Glomerular endothelial cell (primary cell): ENCODE measurements at places on chromosomes 11 and 22.

DNA sequence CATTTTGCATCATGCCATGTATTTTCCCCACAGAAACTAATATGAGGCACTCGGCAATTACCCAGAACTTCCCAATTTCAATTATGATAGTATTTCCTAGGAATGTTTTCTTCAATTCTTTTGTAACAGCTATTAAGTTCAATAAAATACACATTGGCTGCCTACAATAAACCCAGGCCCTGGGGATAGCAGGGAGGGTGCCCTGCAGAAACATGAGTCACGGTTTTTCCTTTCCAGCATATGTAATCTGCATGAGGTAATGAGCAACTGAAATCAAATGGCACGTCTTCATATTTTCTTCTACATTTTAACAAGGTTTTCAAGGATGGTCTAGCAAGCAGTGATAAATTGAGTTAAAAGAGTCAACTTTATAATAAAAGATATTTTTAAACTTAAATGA, 32.0 kb downstream of the GUCY1A2 start:
- DNase-seq = no peak

DNA sequence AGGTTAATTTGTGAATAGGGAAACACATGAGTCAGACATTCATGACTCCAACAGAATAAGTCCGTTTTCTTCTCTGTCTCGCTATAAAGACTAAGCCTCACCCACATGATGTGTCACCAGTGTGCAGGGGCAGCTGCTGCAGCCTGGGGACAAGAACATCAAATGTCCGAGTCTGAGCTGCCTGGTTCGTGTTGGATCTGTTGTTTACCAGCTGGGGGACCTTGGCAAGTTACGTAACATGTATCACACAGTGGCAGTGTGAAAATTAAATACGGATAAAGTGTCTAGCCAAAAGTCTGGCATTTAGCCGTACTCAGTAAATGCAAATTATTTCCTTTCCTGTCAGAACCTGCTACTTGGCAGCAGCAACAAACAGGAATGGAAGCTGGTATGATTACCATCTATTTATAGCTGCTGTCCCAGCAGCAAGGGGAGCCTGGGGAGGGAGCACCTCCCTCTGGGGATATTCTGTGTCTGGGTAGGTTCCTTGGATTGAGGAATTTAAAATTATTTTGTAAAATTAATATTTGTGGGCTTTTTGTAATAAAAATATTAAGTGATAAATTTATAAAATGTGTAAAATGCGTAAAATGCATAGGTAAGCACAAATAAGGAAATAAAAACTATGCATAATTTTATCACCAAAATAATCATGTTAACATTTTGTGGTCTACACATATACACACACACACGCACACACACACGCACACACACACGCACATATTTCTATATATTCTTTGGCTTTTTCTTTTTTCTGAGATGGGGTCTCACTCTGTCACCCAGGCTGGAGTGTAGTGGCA, 1.3 kb upstream of the CLDN25 start:
- DNase-seq = no peak

- no peak for DNase-seq
These were observed 117.5 kb downstream of the SPATA19 start for GRCh38 chr11:133727774-133728173.

DNA sequence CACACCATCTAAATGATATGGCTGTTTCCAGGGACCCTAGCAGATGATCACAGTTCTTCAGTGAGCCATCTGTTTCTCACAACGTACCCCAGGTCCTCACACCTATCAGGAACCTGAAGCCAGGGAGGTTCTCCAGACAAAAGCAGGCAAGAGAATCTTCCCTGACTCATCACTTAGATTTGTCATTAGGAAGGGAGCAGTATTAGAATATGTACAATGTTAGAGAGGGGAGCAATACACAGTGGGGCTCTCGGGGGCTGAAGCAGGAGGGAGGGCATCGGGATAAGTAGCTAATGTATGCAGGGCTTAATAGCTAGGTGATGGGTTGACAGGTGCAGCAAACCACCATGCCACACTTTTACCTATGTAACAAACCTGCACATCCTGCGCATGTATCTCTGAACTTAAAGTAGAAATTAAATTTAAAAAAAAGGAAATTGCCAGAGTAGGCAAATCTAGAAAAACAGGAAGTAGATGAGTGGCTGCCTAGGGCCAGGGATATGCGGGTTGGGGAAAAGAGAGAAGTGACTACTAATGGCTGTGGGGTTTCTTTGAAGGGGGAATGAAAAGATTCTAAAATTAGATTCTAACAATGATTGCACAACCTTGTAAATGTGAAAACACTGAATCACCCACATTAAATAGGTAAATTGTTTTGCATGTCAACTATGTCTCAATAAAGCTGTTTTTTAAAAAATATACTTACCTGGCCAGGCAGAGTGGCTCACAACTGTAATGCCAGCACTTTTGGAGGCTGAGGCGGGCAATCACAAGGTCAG, 14.4 kb downstream of the C22orf42 start:
- no peak for DNase-seq

DNA sequence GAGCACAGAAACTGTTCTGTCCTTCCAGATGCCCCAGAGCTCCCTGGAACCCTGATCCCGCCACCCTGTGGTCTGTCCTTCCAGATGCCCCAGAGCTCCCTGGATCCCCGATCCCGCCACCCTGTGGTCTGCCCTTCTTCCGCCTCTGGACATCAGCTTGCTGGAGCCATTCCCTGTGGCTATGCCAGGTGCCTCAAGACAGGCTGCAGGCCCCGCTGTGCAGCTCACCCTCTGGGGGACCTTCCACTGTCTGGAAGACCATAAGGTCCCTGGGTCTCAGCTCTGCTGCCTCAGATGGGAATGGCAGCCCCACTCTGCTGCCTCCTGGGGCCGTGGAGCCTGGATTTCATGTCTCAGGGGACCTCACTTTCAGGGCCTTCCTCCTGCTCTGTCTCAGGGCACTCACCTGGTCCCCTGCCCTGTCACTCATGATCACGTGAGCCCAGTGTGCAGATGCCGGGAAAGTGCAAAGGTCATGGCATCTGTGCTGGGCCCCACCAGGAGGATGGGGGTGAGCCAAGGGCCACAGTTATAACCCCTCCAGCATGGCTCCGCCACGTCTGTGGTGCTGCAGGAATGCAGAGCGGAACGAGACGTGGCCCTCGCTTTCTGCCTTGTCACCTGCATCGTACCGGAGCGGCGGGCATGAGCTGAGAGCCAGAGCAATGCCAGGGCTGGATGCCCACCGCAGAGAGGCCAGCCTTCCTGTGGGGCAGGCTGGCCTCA, 1520.7 kb downstream of the BRD1 start:
- DNase-seq = no peak

DNA sequence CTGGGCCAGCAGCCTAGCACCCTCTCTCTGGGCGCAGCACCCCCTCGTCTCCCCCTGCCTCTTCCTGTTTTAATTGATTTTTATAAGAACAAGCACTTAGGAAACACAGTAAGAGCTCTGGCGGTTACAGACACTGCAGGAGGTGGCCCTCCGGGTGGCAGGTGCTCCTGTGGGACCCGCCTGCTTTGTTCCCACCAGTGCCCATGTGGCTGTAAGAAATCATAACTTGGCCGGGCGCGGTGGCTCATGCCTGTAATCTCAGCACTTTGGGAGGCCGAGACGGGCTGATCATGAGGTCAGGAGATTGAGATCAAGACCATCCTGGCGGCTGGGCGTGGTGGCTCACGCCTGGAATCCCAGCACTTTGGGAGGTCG, 18.4 kb downstream of the TSPAN4 start:
- no peak for DNase-seq

- no peak for DNase-seq
These were observed 39.8 kb downstream of the SYN3 start for GRCh38 chr22:33018232-33018864.

DNA sequence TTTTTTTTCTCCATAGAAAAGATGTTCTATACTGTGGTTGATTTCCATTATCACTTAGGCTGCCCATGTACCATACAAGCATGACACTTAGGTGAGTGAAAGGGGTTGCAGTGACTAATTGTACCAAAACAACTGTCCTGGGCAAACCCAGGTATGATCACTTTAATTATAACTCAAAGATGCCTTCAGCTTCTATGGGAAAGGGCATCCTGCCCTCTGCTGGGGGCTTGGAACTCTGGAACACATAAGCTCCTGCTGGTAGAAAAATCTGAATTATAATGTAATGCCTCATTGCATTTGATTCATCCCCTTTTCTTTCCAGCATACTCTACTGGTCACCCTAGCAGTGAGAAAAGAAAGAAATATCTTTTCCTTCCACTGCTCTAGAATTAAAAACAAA, 206.3 kb downstream of the DDX10 start:
- no peak for DNase-seq

GRCh38 chr11:41177791-41178190, 281.7 kb downstream of the LRRC4C start:
- no peak for DNase-seq

DNA sequence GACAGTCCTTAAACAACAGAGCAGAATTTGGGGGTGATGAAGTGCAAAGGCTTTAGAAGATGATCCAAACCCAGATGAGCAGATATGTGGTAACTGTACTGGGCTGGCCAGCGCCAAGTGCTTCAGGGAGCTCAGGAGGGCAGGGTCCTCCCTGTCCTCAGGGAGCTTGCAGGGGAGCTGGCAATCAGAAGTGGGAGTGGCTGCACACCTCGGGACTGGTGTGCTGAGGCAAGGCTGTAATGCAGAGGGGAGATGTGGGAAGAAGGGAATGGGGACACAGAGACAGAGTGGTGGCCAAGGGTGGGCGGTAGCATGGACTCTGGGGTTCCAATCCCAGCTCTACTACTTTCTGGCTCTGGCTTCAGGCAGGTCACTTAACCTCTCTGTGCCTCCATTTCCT, 235.6 kb upstream of the NCAM1 start:
- DNase-seq = no peak

DNA sequence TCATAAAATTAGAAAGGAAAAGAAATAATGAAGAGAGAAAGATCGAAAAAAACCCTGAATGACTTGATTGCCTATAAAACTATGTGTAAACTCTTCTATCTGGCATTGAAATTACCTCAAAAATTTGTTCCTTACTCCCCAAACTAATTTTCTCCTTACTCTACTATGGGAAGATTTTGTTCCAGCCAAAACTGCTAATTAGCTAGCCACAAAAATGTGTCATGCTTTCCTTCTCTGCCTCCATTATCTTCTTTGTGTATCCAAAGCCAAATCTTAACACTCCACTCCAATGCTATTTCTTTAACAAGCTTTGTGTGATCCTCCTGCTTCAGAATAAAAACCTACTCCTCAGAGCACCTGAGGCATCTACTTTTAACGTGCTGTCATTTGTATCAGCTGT, 831.2 kb downstream of the METTL15 start:
- no peak for DNase-seq

- DNase-seq = peak; percentile 7
These were observed 13.4 kb downstream of the SYT7 start for GRCh38 chr11:61567286-61568061.

DNA sequence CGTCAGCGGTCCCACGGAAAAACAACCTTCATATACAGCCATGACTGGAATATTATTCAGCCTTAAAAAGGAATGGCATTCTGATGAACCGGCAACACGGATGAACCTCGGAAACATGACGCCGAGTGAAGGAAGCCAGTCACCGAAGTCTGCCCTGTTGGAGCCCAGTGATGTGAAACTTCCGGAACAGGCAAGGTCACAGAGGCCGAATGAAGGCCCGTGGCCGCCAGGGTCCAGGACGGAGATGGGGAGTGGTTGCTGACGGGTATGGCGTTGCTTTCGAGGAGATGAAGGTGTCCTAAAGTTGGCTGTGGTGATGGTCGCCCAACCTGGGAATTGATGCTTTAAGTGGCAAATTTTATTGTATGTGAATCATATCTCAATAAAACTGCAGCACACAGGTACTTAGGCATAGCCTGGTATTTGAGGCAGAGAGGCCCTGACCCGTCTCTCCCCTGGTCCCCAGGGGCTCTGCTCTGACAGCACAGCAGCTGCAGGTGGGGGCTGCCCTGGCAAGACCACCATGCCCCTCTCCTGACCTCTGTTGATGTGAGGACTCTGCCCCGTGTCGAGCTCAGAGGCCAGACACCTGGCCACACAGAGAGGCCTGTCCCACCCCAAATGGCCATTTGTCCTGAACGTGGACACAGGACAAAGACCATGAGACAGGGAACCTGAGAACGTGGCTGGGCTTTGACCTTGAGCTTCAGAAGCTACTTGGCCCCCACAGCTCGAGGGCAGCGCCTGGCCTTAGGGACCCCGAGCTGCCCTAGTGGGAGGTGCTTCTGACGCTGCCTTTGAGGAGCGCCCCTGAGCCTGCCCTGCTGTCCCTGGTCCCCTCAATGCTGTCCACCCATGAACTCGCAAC, 1090.8 kb downstream of the BRD1 start:
- no peak for DNase-seq

DNA sequence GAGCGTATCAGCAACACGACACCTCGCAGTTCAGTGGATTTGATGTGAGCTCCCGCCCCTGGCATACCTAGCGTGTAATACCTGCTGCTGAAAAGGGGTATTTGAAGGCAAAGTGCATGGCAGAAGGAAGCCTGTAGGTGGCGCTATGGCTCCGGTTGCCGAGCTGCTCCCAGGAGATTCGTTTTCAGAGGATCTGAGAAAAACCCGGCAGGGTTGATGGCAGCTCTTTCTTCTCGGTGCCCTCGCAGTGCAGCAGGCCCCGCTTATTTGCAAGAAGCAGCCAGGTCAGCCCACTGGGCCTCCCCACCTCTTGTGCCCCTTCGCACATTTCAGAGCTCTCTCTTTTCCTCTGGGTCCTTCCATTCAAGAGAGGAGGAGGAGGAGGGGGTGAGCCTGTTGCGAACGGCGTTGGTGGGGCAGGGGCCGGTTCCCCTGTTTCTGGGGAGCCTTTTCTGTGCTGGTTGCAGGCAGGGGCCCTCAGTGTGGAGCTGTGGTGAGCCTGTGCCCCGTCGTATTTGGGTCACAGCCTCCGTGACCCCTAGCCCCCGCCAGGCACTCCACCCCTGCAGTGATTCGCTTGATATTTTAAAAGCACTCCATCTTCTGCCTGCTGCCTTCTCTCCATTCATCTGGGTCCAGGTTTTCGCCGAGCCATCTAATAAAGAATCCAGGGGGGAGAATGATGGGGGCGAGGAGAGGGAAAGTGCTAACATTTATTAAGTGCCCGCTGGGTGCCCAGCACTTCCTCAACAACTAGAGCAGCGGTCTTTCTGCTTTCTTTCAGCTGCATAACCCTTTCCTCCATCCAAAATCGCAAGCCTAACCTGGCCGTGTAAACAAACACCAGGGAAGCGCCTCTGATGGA, 85.3 kb upstream of the SYT13 start:
- no peak for DNase-seq

- no peak for DNase-seq
These were observed 585 bp downstream of the NF2 start for GRCh38 chr22:29604076-29604360.

- no peak for DNase-seq
These were observed 103.3 kb upstream of the TOP3B start for GRCh38 chr22:22085702-22086500.

- DNase-seq = no peak
These were observed 292.3 kb upstream of the FAT3 start for GRCh38 chr11:91932151-91932821.

GRCh38 chr22:28064920-28065319, 145.9 kb upstream of the PITPNB start:
- no peak for DNase-seq

GRCh38 chr11:10436224-10436623, 18.8 kb upstream of the AMPD3 start:
- no peak for DNase-seq
